ENCODE measurements at places on chromosomes 2 and 18. TPM values are rescaled to one million over a fixed set of nuclear protein-coding genes. Genes with fewer than 3 reads are reported as not detected.

The GRB14 gene
- total RNA-seq, result 2.0 TPM

The TBR1 gene
- total RNA-seq, result 0.10 TPM

The ZNF892 gene
- 1.2 TPM for total RNA-seq

The MDH1 gene
- total RNA-seq, result 90.6 TPM

The LRP2 gene
- not detected for total RNA-seq

The DNAH7 gene
- total RNA-seq, result 0.10 TPM

The TMEM247 gene
- not detected for total RNA-seq

The FEV gene
- not detected for total RNA-seq

The DTNB gene
- 18.3 TPM for total RNA-seq

The C18orf54 gene
- total RNA-seq, result 0.42 TPM

The HOXD13 gene
- total RNA-seq, result not detected

The SPTBN1 gene
- 107 TPM for total RNA-seq

The TFCP2L1 gene
- 0.10 TPM for total RNA-seq

The VAMP5 gene
- 8.9 TPM for total RNA-seq

The SMYD1 gene
- total RNA-seq, result under 0.01 TPM

Data from mononuclear cell (primary cell).